Bronchial epithelial cell (primary cell): ENCODE measurements at places on chromosomes 1 and 21. TPM values are rescaled to one million over a fixed set of nuclear protein-coding genes. Genes with fewer than 3 reads are reported as not detected.

DNA sequence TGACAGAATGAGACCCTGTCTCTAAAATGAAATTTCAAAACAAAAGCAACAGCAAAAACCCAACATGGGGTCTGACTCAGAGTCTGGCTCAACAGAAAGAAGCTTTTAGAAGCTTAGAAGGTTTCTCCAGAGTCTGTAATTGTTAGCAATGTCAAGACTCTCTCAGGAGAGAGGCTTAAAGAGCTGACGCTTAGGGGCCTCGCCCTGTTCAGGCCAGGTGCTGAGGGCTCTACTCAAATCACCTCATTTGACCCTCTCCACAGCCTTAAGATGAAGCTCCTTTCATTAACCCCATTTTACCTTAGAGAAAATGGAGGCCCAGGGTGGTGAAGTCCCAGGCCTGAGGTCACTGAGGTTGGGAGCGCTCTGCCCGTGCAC, 5.3 kb upstream of the KIF17 start:
- DNase-seq = no peak

GRCh38 chr1:192167011-192167410, 8.7 kb downstream of the RGS18 start:
- DNase-seq = no peak

GRCh38 chr1:96313216-96313615, 408.4 kb upstream of the PTBP2 start:
- peak; percentile 27 for DNase-seq

- peak; percentile 34 for DNase-seq
These were observed 59.6 kb upstream of the C1orf87 start for GRCh38 chr1:60133000-60133673.

DNA sequence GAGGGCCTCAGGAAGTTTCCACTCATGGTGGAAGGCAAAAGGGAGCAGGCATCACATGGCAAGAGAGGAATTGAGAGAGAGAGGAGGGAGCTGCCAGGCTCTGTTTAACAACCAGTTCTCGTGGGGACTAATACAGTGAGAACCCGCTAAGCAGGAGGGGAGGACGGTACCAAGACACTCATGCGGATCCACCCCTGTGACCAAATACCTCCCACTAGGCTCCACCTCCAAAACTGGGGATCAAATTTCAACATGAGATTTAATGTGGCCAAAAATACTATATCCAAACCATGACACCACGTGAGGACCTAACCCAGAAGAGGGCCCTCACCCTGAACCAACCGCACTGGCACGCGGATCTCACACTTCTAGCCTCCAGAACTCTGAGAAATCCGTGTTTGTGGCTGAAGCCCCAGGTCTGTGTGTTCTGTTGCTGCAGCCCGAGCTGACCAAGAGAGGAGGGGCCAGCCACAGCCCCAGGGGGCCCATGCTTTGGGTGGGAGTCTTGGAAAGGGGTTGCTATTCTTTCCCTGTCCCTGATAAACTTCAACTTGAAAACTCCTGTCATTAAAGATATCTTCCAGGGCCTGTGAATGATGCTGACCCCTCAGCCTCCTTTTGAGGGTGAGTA, 32.0 kb downstream of the TRIM67 start:
- no peak for DNase-seq

DNA sequence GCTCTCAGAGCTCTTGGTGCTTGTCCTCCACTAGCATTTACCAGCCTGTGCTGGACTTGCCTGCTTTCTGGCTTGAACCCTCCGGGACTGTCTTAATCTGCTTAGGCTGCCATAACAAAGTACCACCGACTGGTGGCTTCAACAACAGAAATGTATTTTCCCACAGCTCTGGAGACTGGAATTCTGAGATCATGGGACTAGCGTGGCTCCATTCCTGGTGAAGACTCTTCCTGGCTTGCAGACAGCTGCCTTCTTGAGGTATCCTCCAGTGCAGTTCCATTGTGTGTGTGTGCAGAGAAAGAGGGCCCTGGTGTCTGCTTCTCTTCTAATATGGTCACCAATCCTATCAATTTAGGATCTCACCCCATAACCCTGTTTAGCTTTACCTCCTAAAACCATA, 22.0 kb upstream of the RCAN1 start:
- DNase-seq = no peak

MANEAL gene
- total RNA-seq = 0.26 TPM in 2 replicates

GRCh38 chr1:78301141-78301540, 189.6 kb upstream of the PTGFR start:
- no peak for DNase-seq

NES gene
- total RNA-seq = under 0.01 TPM in 1 of 2 replicates, not detected in the other

DNA sequence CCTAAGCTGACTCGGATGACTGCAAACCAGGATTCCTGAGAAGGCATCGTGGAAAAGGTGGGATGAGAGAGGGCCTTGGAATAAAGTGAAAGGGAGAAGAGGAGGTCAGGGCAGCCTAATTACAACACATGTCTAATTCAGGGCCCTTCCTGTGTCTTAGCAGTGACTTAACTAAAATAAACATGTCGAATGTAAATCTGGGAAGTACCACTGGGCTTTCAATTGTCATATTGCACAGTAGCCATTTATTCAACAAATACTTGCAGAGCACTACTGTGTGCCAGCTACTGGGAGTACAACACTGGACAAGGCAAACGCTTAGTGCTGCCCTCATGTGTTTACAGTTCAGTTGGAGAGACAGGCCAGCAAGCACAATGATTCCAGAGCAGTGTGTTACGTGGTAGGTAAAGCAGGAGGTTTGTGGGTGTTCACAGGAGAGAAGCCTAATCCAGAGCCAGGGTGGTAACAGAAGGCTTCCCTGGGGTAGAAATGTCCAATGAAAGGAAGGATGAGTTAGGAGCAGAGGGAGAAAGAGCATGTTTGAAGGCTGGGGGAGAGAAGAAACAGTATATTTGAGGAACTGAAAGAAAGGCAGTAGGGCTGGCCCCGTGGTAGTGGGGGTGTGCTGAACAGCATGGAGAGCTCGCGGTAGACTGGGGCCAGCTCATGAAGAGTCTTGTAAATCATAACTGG, 38.0 kb upstream of the RASAL2 start:
- DNase-seq = peak; percentile 70

- no peak for DNase-seq
These were observed 75.5 kb downstream of the NAV1 start for GRCh38 chr1:201614262-201615015.

DNA sequence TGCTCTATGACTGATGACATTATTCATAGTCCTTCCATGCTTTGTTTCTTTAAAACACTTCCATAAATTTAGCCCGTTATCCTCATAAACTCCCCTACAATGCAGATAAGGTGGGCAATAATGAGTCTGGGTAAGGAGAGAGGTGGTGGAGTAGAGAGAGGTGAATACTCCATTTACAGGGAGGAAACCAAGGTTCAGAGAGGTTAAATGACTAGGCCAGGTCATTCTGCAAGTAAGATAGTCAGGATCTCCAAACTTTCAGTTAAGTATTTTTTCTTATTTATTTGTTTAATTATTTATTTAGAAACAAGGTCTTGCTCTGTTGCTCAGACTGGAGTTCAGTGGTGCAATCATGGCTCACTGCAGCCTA, 26.1 kb downstream of the PAFAH2 start:
- no peak for DNase-seq

ANGPTL7 gene
- not detected in 2 replicates for total RNA-seq

DNA sequence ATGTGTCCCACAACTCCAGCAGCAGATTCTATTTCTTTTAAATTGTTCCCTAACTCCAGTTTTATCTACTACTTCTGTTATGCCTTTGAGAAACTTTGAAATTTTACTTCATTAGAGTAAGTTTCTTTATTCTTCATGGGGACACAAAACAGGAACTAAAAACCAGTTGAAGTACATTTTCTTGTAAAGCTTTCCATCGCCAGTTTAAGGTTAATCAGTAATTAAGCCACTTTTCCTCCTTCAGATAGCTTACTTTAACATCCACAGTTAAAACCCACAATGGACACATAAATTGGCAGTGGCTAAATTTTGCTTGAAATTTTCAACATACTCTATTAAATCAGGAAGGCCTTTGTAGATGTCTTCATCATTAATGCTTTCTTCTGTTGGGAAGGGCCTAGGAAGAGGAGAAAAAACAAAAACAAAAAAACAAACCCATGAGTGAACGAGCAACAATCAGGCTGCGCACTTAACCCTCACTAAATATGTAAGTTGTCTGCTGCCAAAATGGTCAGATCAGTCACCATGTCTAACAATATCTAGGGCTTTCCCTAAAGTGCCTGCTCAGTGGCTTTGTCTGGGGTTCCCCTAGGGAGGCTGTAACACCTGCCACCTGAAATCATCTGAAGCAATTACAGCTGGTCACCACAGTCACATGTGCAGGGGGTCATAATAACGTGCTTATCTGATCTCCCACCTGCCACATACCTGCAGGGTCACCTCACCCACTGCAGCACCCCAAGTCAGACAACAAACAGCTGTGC, 187.9 kb downstream of the VAV3 start:
- no peak for DNase-seq

- DNase-seq = peak; percentile 64
These were observed 111.1 kb downstream of the NAV1 start for GRCh38 chr1:201649761-201650622.

GRCh38 chr1:219177363-219177762, 3.7 kb downstream of the LYPLAL1 start:
- DNase-seq = peak; percentile 94
